Activated T-cell treated with anti-CD3 and anti-CD28 coated beads for 1 hour (primary cell): ENCODE measurements at places on chromosomes 13 and 19.
A peak's percentile ranks its signal among the peaks of the same experiment; 100 is the strongest.

GRCh38 chr13:43676320-43676719 lies 110.5 kb downstream of the ENOX1 start:
- no peak for DNase-seq

DNA sequence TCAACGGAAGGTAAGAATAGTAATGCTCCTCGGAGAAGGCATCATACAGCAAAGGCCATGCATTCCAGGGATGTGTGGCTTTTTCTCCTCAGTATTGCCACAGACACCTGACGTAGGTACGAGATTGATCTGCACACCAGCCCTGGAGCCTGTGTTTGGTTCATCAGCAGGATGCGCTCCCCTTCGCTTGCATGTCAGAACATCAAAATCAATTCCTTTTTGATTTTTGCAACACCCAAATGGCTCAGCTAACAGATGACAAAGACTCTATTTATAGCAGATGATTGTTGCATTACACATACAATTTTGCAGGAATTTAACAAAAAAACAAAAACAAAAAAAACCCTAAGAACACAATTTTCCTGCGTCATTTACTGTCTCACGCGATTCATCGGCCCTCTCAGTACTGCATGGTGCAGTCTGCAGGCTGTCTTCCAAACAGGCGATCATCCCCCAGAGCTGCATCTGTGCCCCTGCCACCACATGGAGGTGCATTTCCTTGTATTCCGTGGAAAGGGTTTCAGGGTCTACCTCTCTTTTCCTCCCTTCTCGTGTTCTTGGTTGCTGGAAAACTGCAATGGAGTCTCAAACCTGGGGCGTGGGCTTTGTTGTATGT lies 207.3 kb downstream of the TEX29 start:
- no peak for DNase-seq

DNA sequence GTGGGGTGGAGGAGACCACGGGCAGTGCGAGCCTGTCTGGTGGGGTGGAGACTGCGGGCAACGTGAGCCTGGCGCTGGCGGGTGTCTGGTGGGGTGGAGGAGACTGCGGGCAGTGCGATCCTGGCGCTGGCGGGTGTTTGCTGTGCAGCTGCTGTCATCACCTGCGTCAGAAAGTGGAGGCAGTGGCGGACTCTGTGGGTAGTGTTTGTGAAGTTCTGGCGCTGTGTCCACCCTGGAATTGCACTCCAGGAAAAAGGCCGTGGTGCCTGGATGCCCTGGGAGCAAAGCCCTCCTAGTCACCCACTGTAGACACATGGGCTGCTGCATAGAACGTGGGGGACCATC lies 6.2 kb downstream of the TEX29 start:
- DNase-seq, result no peak

DNA sequence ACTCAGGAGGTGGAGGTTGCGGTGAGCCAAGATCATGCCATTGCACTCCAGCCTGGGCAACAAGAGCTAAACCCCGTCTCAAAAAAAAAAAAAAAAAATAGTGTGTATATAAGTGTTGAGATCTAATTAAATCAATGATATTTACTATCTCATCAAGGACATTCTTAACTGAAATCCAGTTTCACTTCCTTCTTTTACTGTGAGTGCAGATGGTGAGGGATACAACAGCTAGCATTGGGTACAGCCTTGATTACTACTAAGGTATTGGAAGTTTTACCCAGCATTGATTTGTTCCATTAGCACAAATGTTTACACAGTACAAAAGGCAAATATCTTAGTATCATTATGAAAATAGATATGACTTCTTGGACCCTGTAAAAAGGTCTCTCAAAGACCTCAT lies 546.6 kb downstream of the KCTD12 start:
- no peak for DNase-seq

- DNase-seq, result no peak
Observed at GRCh38 chr19:11749751-11750150, 11.0 kb upstream of the ZNF823 start.

- DNase-seq, result no peak
Observed at GRCh38 chr19:46082728-46083050, 41.8 kb downstream of the IGFL3 start.

DNA sequence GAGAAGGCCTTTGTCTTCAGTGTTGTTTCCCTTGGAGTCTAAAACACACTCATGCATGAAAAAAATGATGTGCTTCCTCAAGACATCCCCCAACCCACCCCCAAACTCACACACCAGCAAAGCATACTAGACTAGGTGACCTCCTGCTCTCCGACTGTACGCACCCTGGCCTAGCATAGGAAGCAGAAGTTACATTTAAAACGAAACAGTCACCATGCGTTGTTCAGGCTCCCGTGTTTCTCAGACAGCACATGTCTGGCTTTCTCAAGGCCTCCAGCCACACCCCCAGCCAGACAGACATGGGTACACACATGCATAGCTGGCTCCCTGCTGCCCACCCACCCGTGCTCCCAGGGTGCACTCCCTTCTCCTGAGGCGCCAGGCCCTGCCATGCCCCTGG lies 28.7 kb upstream of the C1QTNF9 start:
- no peak for DNase-seq

DNA sequence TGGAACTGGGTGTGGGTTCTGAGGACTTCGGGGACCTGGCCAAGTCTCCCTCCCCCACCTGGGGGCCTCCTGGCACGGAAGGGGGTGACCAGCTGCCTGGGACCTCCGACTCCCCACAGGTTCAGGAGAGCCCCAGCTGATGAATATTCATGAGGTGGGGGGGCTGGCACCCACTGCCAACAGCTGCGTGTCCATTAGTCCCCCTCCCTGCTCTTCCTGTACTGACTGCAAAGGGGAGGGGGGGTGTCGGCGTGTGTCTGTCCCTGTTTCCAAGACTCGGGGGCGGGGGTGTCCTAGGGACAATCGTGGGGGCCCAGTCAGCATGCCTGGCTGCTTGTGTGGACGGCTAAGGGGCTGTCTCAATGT lies 10.6 kb upstream of the NFIX start:
- DNase-seq, result no peak

GRCh38 chr13:111319998-111320911 lies at the start of gene TEX29:
TSS of gene TEX29 (plus strand) at chr13:111320642. CDS start at chr13:111320891, 249 bp downstream.
- DNase-seq, result no peak

DNA sequence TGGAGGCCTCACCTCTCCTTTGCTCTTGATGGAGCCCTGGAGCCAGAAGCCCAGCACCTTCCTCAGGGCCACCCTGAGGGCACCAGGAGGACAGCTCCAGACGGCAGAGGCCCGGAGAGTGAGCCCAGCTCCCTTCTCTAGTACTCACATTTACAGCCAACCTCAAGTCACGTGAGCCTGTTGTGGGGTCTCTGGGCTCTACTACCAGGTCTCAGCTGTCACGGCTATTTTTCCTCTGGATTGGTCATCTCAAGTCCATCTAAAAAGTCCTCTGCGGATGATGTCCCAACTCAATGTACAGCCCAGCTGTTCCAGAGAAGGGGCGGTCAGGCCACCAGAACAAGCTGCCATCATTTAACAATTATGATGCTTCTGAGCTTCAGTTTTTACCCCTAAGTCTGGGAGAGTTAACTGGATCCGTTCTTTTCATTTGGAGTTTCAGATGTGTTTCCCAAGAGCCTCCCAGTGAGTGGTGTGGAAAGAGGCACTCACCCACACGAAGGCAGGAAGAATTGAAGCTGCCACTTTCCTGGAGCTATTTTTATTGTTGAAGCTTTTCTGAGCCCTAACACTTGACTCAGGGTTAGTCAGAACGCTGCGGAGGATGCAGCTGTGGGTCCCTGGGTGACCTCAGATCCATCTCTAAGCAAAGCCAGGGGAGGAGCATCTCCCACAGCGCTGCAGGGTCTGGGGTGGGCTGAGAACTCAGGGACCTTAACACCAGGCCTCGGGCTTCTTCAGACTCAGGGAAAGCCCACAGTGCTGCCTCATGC lies 143.5 kb upstream of the UBL3 start:
- DNase-seq, result no peak

- DNase-seq, result no peak
Observed at GRCh38 chr13:75993823-75994222, 357.7 kb downstream of the LMO7 start.

DNA sequence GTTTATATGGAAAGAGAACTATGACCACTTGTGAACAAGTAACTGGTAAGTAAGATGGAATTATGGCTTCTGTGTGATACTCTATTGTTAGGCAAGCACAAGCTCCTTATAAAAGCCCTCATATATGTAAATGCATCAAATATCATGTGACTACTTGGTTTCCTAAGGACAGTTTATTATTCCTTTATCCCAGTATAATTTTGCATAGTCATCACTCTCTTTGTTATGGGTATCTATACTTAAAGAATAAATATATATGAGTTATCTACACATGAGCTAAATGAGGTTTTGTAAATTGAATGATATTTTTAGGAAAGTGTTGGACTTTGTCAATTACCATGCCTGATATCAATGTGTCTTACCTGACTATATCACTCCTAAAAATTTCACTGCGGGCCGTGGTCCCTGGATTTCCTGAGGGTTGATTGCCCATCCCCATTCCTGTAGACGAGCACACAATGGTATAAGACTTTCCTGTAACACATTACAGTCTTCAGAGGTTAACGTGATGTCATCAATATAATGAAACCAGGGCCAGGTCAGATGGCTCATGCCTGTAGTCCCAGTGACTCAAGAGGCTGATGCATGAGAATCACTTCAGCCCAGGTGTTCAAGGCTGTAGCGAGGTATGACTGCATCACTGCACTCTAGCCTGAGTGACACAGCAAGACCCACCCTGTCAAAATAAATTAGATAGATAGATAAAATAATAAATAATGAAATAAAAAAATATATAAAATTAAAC lies 20.7 kb downstream of the ZNF844 start:
- no peak for DNase-seq

- DNase-seq, result no peak
Observed at GRCh38 chr13:39037410-39037879, 444 bp downstream of the PROSER1 start.

DNA sequence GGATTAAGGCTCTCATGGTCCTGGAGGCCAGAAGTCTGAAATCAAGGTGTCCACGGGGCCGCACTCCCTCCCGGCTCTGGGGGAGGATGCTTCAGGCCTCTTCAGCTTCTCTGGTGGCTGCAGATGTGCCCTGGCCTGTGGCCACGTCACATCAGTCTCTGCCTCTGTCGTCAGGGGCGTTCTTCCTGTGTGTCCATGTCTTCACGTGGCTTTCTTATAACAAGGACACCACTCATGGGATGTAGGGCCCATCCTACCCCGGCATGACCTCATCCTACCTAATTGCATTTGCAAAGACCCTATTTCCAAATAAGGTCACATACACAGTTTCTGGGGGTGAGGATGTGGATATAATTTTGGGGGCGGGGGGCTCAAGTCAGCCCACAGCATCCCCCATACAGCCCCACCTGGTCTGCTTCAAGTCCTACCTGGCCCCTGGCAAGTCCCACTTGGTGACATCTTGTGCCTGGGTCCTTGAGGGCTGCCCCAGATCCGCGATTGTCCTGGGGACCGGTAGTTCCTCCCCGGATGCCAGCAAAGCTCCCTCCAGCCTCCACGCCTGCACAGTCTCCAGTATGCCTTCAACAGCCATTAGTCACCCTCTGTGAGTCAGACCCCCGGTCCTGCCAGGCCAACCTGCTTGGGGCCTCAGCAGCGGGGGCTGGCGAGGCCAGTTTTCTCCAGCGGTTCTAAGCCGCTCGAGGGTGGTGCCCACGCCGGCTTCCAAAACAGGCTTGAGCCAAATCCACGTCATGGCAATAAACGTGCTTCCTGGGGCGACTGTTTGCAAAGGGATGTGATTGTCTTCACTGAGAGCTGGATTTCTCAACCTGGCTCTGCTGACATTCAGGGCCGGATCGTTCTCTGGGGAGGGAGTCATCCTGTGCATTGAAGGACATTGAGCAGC lies 32.2 kb downstream of the MYO9B start:
- DNase-seq, result no peak

- DNase-seq, result no peak
Observed at GRCh38 chr19:18493440-18494266, 28.2 kb downstream of the ELL start.

- no peak for DNase-seq
Observed at GRCh38 chr13:51252954-51253532, 30.8 kb downstream of the FAM124A start.

GRCh38 chr13:75804054-75804453 lies 167.9 kb downstream of the LMO7 start:
- DNase-seq, result no peak

GRCh38 chr19:29623726-29624488 lies 17.8 kb downstream of the POP4 start:
- no peak for DNase-seq

GRCh38 chr19:13181747-13182388 lies 31.7 kb downstream of the IER2 start:
- DNase-seq, result no peak

GRCh38 chr13:100350601-100351000 lies 238.0 kb downstream of the GGACT start:
- DNase-seq, result no peak

DNA sequence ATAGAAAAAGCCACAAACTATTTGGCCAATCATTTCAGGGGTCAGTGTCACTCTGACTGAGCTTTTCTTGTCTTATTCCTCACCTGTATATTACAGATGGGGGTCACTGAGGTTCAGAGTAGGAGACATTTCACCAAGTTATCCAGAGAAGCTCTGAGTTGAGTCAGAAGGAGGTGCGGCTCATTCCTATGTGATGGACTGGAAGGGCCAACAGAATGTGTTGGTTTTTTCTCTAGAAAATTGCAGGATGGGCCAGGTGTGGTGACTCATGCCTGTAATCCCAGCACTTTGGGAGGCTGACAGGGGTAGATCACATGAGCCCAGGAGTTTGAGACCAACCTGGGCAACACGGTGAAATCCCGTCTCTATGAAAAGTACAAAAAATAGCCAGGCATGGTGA lies 24.5 kb upstream of the ZNF83 start:
- no peak for DNase-seq

- peak; percentile 42 for DNase-seq
Observed at GRCh38 chr13:26482451-26483197, 74.9 kb upstream of the WASF3 start.

GRCh38 chr13:26458196-26458749 lies 99.2 kb upstream of the WASF3 start:
- no peak for DNase-seq

GRCh38 chr13:38618336-38618735 lies 68.5 kb upstream of the FREM2 start:
- DNase-seq, result no peak

- no peak for DNase-seq
Observed at GRCh38 chr19:51714848-51715247, 8.9 kb downstream of the HAS1 start.

DNA sequence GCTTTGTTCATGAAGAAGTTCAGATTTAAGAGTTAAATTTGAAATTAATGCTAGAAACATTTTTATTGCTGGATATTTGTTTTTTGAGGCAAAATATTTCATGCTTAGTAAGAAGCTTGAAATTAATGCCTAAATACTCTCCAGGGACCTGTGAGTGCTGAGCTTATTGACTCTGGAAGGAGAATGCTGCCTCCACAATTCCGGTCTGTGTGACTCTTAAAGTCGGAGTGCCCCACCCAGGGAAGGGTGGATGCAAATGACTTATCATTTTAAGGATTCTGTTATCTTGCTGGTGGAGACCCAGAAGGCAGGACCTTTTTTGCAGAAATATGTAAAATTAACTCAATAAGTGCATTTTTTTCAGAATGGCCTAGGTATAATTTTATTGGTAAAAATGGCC lies 143.8 kb upstream of the RXFP2 start:
- DNase-seq, result no peak

DNA sequence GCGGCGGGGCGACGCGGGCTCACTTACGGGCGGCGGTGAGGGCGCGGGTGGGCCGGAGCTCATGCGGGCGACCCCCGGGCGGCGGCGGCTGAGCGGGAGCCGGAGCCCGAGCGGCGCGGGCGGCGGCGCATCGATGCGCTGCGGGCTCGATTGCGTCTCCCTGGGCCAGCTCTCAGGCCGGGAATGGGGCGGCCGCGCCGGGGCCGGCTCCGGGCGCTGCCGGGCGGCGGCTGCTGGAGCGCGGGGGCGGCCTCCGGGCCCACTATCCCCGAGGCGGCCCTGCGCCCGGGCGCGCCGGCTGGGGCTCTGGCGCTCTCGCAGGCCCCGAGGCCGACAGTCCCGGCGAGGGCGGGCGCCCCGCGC lies 1.4 kb upstream of the TSHZ3 start:
- DNase-seq, result no peak
